CD8-positive, alpha-beta memory T cell (primary cell): ENCODE measurements at places on chromosomes 4 and X. TPM values are rescaled to one million over a fixed set of nuclear protein-coding genes. Genes with fewer than 3 reads are reported as not detected.

DNA sequence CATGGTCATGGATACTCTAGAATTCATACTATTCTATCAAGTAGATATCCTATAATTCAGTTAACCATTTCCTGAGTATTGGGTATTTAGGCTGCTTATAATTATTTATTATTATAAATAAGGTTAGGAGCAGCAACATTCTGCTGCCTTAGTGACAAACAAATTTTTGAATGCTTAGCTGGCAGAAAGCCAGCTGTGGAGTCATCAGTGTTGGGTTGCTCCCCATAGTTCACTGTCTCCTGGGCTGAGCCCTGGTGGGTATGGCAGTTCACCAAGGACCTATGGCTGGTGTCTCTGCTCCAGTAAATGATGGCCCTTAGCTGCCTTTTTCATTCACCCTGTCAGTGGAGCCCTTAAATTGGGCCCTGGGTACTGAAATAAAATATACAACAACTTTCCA, 61.8 kb downstream of the SMARCA5 start:
- no peaks in the 10 kb centered on the region for H3K4me1 ChIP-seq
- no peaks in the 10 kb centered on the region for H3K36me3 ChIP-seq
- no peak for DNase-seq
- H3K4me3 ChIP-seq = no peak overlapping the region
- H3K27ac ChIP-seq = no peak overlapping the region
- H3K27me3 ChIP-seq = no peaks in the 10 kb centered on the region

The FTSJ1 gene
- 107 TPM for total RNA-seq

The CC2D2A gene
- not detected for total RNA-seq

DNA sequence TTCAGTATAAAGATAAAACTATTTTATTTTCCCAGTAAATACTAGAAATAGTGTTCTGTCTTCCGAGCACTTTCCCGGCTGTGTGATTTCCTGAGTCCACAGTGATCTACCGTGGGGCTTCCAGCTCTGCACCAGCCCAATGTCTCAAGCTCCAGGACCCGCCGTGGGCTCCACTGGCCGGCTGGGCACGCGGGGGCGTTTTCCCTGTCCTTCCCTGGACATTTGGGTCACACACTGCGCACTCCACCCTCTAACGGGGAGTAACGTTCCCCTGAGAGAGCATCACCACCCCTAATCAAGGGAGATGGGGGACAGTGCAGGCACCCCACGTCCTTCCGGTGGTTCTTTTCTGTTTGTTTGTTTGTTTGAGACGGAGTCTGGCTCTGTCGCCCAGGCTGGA, 844.6 kb upstream of the FRG1 start:
- H3K27me3 ChIP-seq = no peaks in the 10 kb centered on the region
- H3K36me3 ChIP-seq = no peaks in the 10 kb centered on the region
- DNase-seq = no peak
- no peak overlapping the region for H3K4me3 ChIP-seq

DNA sequence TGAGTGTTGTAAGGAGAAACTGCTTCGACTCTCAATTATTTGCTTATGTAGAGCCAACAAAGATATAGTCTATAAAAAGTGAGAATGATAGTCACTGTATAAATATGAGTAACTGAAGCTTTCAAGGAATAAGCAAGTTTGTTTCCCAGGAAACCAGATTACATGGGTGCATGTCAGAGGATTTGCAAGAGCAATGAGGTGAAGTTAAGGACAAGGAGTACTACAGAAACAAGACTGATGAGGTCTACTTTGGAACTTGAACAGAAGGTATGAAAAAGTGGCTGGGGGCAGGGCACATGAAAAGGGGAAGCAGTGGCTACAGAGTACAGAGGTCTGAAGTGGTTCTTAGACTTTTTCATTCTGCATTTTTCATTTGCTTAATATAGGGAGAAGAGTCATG, 321.0 kb upstream of the CXXC4 start:
- H3K27me3 ChIP-seq = no peaks in the 10 kb centered on the region
- no peak overlapping the region for H3K27ac ChIP-seq
- no peak overlapping the region for H3K4me3 ChIP-seq

GRCh38 chr4:150078579-150079080, 385 bp downstream of the DCLK2 start:
- H3K4me1 ChIP-seq = no peaks in the 10 kb centered on the region
- H3K27me3 ChIP-seq = peaks cover 15% of the 10 kb centered on the region
- no peak overlapping the region for H3K27ac ChIP-seq
- no peaks in the 10 kb centered on the region for H3K36me3 ChIP-seq
